T-cell (primary cell): ENCODE measurements at places on chromosomes 4 and X. TPM values are rescaled to one million over a fixed set of nuclear protein-coding genes. Genes with fewer than 3 reads are reported as not detected.
A peak's percentile ranks its signal among the peaks of the same experiment; 100 is the strongest.

FAT4 gene
- total RNA-seq = 0.02 TPM

AFP gene
- 1.6 TPM for total RNA-seq

L1CAM gene
- total RNA-seq = 1.4 TPM

TMSB4X gene
- total RNA-seq = 5,880 TPM

FAM47A gene
- not detected for total RNA-seq

GRCh38 chrX:101370888-101371504 is 15.0 kb downstream of the BTK start:
- DNase-seq = no peak

GRCh38 chr4:94642561-94642866 is 115.2 kb upstream of the BMPR1B start:
- no peak for DNase-seq

DNA sequence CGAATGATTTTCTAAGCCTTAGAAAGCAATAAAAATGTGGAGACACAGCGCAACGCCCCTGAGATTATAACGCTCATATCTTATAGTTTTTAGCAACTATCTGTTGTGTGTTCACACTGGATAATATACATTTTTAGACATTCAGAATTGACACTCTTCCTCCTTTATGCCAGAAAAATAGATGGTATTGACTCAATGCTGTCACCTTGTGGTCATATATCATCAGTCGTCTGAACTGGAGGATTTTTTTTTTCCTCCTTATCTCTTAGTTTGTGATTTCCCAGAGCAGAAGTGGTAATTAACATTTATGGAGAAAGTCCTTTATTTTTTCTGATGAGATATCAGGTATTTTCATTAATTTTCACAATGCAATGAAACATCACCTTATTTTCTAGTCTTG is 759.6 kb downstream of the RAB28 start:
- DNase-seq = no peak

DNA sequence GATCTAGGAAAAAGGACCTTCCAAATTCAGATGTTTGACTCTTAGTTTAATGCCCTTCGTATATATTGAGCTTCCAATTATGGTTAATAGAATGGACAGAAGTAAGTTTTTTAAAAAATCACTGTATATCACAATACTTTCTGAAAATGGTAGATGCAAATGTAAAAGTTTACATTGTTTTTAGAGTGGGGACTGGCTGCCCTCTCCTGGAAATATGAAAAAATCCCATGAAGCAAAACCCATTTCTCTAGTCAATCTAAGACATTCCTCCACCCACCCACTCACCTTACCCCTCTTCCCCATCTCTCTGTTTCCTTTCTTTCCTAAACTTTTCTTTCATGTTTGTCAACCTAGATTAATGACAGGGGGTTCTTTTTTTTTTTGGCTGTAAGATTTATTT is 134.5 kb downstream of the ARHGAP6 start:
- DNase-seq = no peak

GRCh38 chrX:66046612-66047235 is 6.8 kb upstream of the VSIG4 start:
- peak; percentile 9 for DNase-seq

GRCh38 chr4:169094656-169095231 is 84.7 kb upstream of the CBR4 start:
- no peak for DNase-seq
